ENCODE measurements at places on chromosomes 5 and 9.

DNA sequence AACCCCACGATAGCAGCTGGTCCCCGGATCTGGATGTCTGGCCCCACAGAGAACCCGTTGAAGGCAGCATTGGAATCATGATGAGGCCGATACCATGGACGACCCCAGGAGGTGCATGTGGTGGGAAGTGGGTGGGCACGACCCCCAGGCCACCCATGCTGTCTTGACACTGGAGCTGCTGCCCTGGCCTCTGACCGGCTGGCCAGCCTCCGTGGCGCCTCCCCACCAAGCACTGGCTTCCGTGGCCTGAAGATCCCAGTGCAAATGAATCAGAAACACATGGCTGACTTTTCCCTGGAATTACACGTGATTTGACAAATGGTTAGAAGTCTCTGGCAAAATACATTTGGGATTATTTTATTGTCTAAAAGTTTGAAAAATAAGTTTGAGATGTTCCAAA is 259.0 kb upstream of the IRX1 start:
- no peak for DNase-seq

DNA sequence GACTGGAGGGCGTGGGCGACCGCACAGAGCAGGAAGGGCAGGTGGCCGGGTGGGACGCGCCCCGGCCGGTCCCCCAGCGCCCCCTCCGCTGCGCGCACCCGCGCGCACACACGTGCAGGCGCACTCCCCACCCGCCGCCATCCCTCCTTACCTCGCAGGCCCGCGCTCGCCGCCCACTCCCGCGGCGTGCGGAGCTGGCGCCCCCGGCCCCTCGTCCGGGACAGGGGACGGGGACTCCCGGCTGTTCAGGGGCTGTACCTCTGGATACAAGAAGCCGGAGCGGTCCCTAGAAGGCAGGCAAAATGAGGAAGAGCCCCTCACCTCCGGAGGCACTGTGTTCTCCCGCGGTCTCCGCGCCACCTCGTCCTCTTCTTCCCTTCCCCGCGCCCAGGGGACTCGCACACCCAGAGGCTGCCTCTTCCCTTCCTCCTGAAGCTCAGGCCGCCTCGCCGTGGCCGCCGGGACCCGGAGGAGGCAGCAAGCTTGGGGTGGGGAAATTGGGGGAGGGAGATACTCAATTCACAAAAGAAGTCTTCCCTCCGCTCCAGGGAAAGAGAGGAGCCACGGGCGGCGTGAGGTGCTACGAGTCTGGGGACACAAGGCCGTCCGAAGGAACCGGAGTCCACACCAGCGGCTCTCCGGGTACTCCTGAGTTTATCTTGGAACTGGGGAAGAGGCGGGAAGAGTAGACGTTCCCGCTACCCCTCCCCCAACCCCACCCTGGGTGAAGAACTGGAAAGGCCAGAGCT is 1.4 kb upstream of the GABRB2 start:
- no peak for DNase-seq

DNA sequence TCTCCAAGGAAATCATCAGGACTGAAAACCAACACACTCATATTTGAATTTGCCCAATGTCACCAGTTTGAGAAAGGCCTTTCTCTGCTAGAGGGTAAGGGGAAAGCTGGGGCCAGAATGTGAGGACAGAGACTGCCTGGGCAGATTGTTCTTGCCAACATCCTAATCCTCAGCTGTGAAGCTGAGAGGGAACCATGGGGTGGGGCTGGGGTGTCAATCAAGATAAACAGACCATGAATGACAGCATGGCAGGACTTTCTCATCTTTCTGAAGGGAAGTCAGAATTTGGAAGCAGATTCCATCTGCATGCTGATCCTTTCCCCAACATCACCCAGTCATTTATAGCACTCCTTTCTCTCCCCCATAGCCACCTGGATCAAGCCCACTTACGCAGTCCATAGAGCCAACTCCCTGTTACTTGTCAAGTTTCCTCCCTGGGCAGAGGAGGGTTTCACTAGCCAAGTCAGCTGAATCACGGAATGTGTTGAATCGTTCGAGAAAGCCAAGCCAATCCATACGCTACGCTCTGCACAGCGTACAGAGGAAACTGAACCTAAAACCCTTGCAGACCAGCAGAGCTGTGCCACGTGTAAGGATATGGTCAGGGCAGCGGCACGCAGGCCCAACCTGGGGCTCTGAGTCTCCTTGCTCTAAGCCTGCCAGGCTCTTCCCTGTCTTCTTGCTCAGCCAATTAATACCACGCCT is 14.9 kb downstream of the GLDC start:
- DNase-seq: no peak

- DNase-seq: no peak
Measured at GRCh38 chr9:130466537-130467217, 21.9 kb downstream of the ASS1 start.

- DNase-seq: no peak
Measured at GRCh38 chr5:142003266-142003800, 9.5 kb downstream of the GNPDA1 start.

- no peak for DNase-seq
Measured at GRCh38 chr5:43232943-43233833, 41.2 kb downstream of the NIM1K start.

GRCh38 chr5:151449839-151450238 is 2.4 kb downstream of the SLC36A1 start:
- no peak for DNase-seq

DNA sequence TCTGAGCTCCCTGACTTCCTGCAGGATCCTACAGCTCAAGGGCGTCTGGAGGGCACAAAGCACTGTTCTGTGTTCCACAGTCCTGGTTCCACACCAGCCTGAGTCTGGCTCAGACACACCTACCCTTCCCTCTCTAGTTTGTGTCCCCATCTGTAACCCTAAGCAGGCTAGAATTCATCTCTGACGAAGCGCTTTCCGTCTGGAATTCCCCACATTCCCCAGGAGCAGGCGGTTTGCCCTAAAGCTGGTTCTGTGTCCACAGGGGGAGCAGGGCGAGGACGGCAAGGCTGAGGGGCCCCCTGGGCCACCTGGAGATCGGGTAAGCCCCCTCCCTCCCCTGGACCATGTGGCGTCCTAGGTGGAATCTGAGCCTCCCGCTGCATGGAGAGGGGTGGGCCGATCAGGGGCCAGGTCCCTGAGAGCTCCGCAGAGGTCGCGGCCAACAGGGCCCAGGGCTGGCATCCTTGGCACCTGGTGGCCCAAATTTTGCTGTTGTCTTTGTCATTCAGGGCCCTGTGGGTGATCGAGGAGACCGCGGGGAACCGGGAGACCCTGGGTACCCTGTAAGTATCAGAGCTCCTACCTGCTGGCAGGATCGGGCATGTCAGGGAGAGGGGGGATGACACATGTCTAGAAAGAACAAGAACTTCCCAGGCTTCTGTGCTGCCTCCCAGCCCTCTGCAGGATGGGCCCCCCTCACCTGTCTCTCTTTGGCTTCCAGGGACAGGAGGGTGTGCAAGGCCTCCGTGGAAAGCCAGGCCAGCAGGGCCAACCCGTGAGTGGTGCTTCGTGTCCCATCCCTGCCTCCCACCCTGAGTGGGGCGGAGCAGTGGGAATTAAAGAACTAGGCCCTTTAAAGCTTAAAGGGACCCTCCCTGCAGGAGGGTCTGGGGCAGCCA is 34.5 kb upstream of the ORM1 start:
- DNase-seq: no peak

DNA sequence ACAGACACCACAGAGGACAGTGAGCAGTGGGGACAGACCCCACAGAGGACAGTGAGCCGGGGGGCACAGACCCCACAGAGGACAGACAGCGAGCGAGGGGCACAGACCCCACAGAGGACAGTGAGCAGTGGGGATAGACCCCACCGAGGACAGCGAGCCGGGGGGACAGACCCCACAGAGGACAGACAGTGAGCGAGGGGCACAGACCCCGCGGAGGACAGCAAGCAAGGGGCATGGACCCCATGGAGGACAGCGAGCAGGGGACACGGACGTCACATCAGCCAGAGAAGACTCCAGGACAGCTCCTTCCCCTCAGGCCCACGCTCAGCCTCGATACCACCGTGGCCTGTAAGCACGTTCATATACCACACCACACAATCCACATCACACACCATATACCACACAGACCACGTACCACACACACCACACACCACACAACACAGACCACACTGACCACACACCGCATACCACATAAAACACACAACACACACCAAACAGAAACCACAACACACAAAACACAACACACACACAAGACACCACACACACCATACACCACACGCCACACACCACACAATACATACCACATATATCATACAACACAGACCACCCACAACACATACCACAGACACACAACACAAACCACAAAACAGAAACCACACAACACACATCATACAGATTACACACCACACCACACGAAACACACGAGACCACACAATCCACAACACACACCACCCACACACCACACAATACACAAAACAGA is 5.2 kb upstream of the ZDHHC11 start:
- DNase-seq: no peak

DNA sequence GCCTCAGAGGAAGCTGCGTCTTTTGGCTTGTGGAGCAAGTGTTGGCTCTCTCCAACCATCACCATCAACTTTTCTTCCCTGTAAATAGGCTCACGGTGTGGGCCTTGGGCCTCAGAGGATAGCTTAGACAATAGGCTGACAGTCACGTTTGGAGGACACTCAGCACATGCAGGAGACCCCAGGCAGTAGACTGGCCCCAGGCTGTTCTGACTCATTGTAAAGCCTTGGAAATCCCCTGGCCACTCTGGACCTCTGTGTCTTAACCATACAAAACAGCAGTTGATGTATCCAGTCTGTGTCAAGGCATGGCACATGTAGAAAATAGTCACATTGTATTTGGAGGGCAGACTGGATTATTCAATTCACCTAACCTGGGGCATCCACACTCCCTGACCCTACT is 18.6 kb downstream of the CD74 start:
- DNase-seq: no peak

- DNase-seq: no peak
Measured at GRCh38 chr5:81397176-81397575, 3.2 kb upstream of the ACOT12 start.

- no peak for DNase-seq
Measured at GRCh38 chr5:153099328-153099727, 391.1 kb upstream of the GRIA1 start.

All from stimulated activated CD4-positive, alpha-beta T cell treated with anti-CD3 and anti-CD28 coated beads, Interleukin-1b, Interleukin-23, amount 100 ng/mL, for 24 hours (primary cell).